Stimulated activated CD4-positive, alpha-beta T cell treated with anti-CD3 and anti-CD28 coated beads, Interleukin-15, amount 100 ng/mL, for 48 hours (primary cell): ENCODE measurements at places on chromosomes 2 and 18.

DNA sequence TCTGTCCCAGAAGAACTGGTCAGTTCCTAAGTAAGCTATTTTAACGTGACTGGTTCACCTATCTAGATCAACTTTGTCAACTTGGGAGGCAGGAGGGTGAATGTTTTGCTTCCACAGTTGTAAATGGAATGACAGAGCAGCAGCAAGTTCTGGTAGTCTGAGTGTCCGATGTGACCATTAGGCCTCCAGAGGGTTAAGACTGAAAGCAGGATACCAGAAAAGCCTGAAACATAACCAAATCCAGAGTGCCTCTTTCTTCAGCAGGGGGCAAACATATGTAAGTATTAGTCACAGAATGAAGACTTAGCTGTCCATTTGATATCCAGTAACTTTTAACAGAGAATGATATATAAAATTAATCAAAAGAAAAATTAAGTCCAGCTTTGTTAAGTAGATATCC, 9.2 kb downstream of the HOXD3 start:
- no peak for DNase-seq

- peak; percentile 44 for DNase-seq
Observed at GRCh38 chr2:64819774-64820688, 166.3 kb upstream of the SERTAD2 start.

DNA sequence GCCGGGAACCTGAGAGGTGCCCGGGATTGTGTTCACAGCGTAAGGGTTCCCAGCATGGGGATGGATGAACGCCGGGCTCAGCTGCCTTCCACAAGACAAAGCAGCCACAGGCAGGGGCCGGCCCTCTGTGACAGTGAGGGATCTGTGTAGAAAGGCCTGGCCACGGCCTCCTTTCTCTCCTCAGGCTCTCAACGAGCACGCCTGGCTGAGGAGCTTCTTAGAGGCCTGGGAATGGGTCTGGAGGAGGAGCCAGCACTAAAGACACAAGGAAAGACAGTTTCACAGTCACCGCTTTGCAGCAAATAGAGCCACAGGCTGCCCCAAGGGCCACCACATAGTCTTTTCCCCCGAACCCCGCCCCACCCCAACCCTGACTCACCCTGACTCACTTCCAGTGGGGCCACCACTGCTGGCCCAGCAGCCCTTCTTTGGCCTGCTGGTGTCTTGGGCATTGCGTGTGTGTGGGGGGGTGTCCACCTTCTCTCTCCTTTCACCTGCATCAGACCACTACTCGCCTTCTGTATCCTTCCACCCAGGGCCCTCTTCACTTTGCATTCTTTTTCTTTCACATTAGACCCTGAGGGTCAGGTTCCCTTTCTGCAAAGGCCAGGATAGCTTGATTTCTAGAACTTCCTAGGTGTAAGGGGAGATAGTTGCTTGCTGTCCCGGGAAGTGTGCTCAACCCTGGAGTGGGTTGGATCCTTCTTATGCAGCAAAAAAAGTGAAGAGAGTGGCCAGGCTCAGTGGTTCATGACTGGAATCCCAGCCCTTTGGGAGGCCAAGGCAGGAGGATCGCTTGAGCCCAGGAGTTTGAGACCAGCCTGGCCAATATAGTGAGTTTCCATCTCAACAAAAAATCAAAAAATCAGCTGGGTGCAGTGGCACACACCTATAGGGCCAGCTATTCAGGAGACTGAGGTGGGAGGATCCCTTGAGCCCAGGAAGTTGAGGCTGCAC, 19.3 kb upstream of the HPCAL1 start:
- no peak for DNase-seq

DNA sequence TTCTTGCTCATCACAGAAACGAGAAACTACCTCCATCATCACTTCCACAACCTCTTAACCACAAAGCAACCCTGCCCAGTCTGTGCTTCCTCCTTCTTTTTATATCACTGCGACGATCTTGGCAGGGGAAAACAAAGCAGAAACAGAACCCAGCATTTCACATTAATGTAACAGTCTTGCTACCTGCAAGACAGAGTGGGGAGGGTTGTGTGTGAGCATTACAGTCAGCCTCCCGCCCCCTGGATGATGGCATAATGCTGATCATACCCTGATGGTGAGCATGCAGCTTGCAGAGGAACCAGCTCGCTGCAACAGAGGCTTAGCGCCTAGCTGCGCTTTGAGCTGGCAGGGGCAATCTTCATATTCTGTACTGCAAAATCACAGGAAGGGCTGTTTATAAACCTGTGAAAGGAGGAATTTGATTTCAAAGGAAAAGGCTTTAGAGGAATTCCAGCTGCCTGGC, 376.1 kb downstream of the IRS1 start:
- DNase-seq, result peak; percentile 33

- no peak for DNase-seq
Observed at GRCh38 chr18:52903857-52904256, 563.9 kb downstream of the DCC start.

DNA sequence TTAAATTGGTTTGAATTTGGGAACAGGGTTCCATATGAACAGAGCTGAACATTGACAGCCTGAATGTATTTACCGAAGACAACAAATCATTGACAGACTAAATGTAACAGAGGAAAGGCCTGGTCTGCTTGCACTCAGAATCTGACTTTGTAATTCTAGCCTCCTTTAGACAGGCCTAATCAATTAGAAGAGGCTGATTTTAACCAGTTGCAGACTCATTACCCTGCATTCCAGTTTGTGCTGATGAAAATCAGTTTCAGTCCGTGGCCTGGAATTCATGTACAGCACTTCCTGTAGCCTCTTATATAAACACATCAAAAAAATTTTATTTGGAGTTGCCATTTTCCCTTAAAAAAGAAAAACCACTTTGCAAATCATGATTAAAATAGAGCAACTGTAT, 93.1 kb upstream of the ZFP36L2 start:
- DNase-seq, result no peak

GRCh38 chr2:220764171-220764570, 807.9 kb downstream of the EPHA4 start:
- DNase-seq, result no peak

GRCh38 chr2:134370655-134371445, 117.0 kb downstream of the MGAT5 start:
- DNase-seq, result no peak

DNA sequence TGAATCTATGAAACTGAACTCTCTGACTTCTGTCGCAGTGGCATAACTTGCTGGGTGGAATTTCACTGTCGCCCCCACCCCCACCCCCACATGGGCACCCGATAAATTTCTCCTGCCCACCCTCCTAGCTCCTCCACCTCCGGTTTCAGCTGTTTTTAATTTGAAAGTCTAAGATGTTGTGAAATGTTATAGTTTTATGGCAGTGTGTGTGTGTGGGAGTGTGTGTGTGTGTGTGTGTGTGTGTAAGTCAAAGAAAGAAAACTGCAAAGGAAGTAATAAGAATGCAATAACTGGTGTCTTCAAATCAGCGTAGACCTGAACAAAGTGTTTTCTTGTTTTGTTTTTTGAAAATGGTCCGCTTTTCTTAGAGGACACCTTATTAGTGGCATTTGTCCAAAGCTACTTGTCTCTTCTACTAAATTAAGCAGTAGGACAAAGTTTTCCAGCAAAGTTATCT, 388 bp downstream of the DTNA start:
- no peak for DNase-seq

- no peak for DNase-seq
Observed at GRCh38 chr2:191854382-191855372, 7.8 kb upstream of the CAVIN2 start.

DNA sequence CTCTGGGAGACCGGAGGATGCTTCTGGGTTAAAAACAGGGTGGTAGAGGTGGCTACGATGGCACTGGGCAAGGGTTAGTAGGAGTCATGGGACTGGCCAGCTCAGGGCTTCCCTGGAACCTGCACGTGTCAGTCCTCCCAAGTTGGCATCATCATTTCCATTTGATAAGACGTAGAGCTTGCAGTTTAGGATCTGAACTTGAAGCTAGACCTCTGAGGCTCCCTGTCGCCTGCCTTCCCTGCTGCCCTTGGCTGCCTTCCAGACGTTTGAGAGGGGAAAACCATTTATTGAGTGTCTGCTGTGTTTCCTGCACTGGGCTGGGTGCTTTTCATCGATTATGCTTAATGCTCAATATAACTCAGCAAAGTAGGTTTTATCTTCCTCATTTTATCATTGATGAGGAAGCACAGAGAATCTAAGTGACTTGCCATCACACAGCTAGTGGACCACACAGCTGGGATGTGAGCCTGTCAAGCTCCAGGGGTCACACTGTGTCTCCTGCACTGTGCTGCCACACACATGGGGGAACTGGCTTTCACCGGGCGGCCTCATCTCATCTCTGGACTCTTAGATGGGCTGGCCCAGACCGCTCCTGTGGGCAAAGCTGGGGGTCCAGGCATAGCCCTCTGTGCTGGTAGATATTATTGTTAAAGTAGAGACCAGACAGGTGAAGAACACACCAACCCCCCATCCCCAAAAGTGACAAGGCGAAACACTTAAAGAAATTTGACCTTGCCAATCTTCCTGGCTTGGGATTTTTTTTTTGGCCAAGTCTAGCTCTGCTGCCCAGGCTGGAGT, 7.8 kb downstream of the NT5DC4 start:
- DNase-seq, result no peak

DNA sequence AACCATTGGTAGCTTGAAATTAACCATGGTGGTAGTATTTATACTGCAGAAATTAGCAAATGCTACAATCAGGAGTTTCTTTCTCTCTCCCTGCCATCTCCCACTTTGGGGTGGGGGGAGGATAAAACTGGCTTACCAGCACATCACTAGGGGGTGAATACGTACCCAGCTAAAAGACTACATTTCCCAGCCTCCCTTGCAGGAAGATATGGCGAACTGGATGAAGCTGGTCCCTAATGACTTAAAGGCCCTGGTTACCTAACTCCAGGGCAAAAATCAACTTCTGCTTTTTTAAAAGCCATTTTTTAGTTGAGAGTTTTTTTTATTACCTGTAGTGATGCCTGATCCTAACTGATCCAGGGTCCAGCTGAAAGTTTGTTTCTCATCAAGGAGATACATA, 70.3 kb upstream of the RAB12 start:
- no peak for DNase-seq

GRCh38 chr2:212712991-212713390, 174.4 kb upstream of the ERBB4 start:
- no peak for DNase-seq

DNA sequence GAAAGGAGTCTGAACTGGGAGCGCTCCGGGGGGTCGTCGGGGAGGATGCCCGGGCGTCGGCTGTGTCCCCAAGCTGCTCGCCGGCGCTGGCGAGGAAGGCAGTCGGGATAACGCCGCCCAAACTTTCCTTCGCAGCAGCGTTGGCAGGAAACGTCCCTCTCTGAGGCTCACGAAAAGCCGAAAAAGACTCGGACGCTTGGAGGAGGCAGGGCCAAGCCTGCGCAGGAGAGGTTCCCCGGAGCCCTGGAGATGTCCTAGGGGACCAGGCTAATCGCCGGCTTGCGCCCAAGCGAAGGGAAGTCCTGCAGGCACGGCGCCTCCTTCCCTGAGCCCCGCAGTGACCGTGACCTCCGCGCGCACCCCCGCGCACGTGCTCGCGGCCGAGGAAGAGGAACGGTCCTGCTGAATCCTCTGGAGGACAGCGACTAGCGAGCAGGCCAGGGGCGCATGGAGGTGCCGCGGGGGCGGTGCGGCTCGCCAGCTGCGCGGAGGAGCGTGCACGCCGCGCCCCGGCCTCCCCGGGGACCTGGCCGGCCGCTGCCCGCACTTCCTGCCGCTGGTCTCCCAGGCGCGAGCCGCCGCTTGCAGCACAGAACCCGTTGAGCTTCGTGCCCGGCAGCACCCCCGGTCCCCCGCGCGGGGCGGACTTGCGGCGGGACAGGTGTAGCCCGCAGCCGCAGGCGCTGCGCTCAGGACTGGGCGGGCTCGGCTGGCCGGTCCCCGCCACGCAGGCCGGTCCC, at the start of gene SH3RF3:
TSS of gene SH3RF3 (plus strand) at position 590 of the 740 bp plus-strand sequence.
- DNase-seq, result no peak

DNA sequence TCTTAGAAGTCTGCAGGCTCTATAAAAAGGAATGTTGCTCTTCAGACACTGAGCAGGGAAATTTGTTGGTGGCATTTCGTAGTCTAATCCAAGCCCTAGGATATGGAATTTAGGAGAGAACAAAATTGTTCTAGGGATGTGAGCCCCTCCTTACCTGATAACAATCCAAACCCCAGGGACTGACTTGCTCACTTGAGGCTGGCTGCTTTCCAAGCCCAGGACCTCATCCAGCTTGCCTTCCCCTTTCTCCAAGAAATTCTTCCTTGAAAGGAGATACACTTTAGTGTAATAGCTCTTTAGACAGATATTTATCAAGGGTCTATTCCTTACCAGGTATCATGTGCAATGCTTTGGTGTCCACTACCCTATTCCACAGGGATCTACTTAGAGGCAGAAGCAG, 279.8 kb downstream of the C1D start:
- DNase-seq, result no peak

GRCh38 chr2:140734992-140735391, 1395.8 kb downstream of the LRP1B start:
- DNase-seq, result no peak
